Stimulated activated CD8-positive, alpha-beta memory T cell treated with anti-CD3 and anti-CD28 coated beads, Interleukin-2, amount 100 ng/mL, for 1 hour (primary cell): ENCODE measurements at places on chromosomes 11 and 22.

GRCh38 chr11:46710821-46711269 is 8.2 kb upstream of the F2 start:
- no peak for DNase-seq

- DNase-seq = no peak
Observed at GRCh38 chr11:82959987-82960778, 58.6 kb downstream of the DDIAS start.

GRCh38 chr22:49028111-49028510 is 799.6 kb downstream of the BRD1 start:
- no peak for DNase-seq

DNA sequence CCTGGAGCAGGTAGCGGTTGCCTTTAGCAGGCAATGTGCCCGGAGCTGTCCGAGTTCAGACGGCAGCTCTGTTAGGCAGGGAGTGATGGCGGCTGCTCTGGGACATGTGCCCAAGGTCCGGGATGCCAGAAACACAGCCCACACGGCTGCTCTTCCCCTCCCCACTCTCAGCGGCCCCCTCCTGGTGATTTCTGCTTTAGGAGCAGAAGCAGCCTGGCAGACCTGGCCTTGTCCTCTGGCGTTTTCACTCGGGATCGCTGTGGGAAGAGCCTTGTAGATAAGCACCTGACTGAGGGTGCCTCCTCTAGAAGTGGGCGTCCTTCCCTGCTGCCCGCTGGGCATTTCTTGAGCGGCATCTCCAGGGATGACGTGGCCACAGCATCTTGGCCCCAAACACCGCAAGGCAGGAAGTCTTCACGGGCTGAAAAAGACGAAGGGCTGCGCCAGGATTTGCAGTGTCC is 392.2 kb downstream of the TBC1D22A start:
- no peak for DNase-seq

- no peak for DNase-seq
Observed at GRCh38 chr11:45657496-45658260, 7.7 kb downstream of the CHST1 start.

- DNase-seq = no peak
Observed at GRCh38 chr11:68138237-68138636, 17.0 kb upstream of the CHKA start.

DNA sequence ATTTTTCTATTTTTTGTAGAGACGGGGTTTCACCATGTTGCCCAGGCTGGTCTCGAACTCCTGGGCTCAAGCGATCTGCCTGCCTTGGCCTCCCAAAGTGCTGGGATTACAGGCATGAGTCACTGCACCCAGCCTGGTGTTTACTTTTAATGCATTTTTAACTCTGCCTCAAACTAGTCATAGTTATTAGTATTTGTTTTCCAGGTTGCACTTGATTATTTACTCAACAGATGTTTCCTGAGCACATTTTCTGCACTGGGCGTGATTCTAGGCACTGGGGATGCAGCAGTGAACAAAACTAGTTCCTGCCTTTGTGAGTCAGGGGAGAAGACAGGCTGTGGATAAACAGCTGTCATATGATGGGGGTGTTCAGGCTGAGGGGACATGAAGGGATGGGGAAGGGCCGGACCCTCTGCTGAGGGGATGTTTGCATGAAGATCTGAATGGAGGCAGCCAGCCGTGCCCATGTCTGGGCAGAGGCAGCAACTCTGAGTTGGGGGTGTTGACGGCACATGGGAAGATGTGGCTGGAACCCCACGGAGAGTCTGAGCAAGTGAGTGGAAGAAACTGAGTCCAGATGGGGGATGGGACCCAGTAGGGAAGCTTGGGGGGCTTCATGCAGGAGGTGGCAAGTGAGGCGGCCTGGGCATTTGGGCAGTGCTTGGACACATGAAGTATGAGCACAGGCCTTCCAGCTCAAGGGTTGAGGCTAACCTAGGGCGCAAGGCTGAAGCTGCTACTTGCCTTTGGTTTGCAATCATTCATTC is 34.4 kb downstream of the MPPED1 start:
- DNase-seq = no peak

GRCh38 chr11:94678901-94679300 is 89.3 kb upstream of the AMOTL1 start:
- DNase-seq = no peak

- DNase-seq = no peak
Observed at GRCh38 chr22:39936523-39937145, 23.6 kb upstream of the TMA7B start.

GRCh38 chr11:126305699-126306098 is 1.8 kb downstream of the DCPS start:
- no peak for DNase-seq

DNA sequence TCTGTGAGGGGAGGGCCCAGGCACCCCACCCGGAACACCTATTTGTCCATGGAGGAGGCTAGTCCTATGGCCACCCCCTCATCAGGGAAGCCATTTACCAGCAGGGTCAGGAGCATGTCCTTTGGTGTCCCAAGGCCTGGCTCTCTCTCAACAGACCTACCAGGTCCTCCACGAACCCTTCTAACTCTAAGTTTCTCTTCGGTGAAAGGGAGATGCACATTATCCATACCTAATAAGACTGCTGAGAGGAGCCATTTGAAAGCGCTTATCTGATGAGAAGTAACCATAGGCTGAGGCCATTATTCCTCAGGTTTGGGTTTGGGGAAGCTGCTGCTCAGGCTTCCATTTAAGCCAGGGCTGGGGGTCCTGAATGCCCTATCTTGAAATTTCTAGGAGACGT is 9.2 kb upstream of the TOP3B start:
- no peak for DNase-seq

- no peak for DNase-seq
Observed at GRCh38 chr22:37545703-37546436, 14.4 kb upstream of the CDC42EP1 start.

GRCh38 chr11:12745787-12746186 is 71.6 kb downstream of the TEAD1 start:
- DNase-seq = no peak

DNA sequence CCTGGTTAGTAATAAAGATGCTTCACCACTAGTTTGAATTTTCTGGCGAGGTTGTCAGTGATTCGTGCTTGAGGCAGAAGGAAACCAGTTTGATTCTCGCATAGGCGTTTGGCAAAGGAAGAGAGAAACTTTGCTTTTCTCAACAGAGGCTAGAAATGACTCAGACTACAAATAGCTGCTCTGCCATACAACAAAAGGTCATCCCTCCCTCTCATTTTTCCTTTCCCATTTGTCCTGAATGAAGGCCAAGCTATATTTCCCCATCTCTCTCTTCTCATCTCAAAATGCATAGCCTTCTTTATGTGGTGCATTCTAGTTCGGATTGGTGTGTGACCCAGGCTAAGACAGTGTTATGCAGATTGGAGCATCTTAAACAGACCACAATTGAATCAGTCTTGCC is 741.4 kb downstream of the NTM start:
- no peak for DNase-seq

GRCh38 chr22:27679693-27680488 is 121.7 kb downstream of the MN1 start:
- no peak for DNase-seq

GRCh38 chr11:22640862-22641261 is 15.2 kb upstream of the FANCF start:
- no peak for DNase-seq

GRCh38 chr11:12448131-12448939 is 71.0 kb downstream of the PARVA start:
- no peak for DNase-seq

DNA sequence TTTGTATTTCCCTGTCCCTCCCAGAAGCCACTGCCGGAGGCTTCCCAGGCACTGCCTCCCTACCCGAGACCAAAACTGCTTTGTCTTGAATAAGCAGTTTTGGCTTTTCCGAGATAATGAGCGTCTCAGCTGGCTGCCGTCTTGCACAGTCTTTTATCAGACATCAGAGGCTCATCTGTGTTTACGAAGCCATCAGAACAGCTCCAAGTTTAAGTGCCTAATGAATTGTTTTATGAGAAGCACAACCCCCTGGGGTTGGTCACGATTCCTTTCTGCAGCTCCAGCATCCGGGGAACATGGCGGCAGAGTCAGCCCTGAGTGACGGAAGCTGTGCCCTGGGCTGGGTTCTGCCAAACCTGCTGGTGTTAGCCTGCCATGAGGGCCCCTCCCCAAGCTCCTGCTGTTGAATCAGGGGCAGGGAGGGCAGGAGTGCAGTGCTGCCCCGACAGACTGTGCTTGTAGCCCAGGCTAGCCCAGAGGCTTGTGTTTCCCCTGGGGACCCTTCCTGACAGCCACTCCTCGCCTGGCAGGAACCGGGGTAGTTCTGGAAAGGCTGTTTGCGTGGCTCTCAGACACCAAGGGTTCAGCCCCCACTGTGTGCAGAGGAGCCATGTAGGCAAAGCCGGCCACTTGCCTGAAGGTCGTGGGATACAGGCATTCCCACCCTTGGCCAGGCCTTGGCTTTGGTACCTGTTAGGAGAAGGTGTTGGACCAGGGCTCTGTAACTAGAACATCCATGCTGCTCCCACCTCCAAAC is 96.1 kb downstream of the MORC2 start:
- DNase-seq = no peak

DNA sequence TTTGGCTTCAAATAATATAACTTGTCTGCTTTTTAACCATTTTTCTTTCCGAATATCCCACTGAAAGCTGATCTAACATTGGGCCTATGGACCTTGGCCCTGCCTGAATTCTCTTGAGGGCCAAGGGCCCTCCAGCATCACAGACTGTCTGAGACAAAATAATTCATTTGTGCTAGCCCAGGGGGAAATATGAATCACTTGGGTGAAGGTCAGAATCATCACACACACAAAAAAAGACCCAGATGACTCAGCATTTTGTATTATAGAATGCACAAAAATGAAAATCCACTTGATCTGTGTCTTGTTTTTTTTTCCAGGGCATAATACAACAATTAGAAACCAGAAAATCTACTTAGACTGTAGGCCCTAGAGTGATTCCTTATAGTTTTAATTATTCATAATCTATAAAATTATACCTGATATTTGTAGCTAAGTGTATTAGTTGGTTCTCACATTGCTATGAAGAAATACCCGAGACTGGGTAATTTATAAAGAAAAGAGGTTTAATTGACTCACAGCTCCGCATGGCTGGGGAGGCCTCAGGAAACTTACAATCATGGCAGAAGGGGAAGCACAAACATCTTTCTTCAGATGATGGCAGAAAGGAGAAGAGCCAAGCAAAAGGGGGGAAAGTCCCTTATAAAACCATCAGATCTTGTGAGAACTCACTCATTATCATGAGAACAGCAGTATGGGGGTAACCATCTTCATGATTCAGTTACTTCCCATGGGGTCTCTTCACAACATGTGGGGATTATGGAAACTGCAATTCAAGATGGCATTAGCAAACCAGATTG is 15.6 kb upstream of the RDX start:
- DNase-seq = no peak

GRCh38 chr11:57776031-57776521 is 14.5 kb downstream of the CTNND1 start:
- DNase-seq = no peak

GRCh38 chr22:49562685-49563249 is 264.9 kb downstream of the BRD1 start:
- no peak for DNase-seq

GRCh38 chr11:67266449-67267187 is at the start of gene GRK2:
Gene GRK2, plus strand, starts transcription at chr11:67266473. Its CDS starts 227 bp downstream, at chr11:67266700.
- DNase-seq = no peak

DNA sequence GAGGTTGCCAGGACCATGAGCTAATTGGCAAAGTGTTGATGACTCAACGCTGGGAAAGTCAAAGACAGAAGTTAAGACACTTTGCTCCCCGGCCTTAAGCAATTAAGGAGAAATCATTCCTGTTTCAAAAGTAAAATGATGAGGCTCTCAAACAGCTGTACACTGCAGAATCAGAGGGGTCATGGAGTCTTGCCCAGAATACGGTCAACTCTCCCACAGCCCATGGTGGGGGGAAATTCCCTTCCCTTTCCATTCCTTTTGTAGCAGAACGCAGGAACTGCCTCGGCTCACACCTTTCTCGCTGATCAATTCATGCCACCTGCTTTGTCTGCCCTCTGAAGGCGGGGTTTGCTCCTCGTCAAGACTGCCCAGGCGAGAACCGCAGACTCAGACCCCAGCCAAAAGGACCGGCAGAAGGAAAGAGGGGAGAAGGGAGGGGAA is 52.8 kb downstream of the MN1 start:
- DNase-seq = no peak

- no peak for DNase-seq
Observed at GRCh38 chr11:45653277-45653676, 12.1 kb downstream of the CHST1 start.

DNA sequence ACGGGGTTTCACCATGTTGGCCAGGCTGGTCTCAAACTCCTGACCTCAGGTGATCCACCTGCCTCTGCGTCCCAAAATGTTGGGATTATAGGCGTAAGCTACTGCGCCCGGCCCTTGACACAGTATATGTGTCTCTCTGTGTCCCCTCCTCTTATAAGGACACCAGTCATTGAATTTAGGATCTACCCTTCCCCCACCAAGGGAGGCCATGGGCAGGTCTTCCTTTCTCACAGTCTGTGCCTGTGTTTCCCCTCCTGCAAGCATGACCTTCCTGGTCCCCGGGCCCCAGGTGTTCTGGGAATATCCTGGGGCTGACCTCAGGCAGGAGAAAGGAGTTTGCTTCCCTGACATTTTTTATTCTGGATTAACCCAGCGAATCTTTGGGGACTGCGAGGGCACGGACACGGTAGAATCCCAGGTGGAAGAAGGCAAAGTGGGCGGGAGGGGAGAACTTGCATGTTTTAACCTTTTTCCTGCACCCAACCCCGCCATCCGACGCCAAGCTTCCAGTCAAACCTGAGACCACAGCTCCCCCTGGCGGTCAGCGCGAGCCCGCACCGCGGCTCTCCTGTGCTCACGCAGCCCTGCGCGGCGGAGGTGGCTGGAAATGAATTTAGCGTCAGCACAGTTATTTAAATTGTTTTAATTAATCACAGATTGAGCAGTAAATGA is 42.1 kb upstream of the ISX start:
- DNase-seq = no peak

GRCh38 chr11:24390016-24390415 is 106.8 kb upstream of the LUZP2 start:
- DNase-seq = no peak

DNA sequence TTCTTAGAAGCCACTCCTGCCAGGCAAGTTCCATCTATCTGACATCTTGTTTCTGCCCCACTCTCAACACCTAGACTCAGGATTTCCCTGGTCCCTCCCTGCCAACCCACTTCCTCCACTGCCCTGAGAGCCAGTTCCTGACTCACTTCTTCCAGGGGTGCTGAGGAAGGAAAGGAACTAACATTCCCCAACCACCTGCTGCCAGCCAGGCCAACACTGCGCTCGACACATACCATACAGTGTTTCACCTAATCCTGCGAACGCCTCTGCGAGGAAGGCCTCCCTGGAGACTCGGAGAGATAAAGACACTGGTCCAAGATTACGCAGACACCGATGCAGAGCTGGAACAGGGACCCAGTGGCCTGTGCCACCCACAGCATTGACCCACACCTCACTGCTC is 40.2 kb downstream of the MICAL3 start:
- DNase-seq = no peak

DNA sequence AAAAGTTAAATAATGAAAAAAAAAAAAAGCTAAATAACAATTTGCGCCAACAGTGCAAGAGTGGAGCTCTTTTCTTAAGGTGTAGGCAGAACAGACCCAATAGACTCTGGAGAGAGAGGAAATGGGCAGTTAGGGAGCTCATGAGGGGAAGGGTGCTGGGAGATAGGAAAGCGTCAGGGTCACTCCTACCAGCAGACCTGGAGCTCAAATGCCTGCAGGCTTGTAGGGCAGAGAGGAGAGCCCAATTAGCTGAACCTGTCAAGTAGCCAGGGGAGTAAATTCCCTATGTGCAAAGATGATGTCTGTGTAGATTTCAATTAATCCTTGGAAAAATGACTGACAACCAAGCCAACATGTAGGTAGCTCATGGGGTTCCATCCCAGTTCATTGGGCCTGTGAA is 73.0 kb downstream of the RAB30 start:
- no peak for DNase-seq
